Activated naive CD8-positive, alpha-beta T cell treated with anti-CD3 and anti-CD28 coated beads for 36 hours (primary cell): ENCODE measurements at places on chromosomes 12 and 14. TPM values are rescaled to one million over a fixed set of nuclear protein-coding genes. Genes with fewer than 3 reads are reported as not detected.

DNA sequence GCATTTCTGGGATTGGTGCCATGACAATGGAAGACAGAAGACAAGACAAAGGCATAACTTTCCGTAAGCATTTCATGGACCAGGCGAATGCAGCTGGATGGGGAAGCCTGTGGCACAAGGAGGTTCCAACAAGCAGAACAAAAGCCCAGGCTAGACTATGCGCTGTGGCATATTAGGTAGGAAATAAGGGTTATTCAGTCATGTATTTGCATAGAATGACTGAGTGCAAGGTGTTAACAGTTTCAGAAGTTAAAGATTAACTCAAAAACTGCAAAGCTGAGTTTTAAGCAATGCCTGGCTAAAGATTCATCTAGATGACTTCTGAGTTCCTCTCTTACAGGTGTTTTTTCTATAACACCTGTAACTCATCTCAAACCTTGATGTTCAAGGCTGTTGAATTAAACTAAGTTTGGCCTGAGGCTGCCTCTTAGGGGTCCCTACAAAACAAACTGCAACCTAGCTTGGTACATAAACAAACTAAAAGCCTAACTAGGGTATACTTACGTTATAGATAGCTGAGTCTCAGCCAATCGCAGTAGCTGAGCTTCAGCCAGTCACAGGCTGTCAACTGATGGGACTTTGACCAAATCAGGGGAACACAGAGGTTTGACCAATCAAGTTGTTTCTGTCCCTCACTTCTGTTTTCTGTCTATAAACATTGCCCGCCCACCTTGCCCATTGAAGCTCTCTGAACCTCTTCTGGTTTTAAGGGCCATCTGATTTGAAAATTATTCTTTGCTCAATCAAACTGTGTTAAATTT lies 52.2 kb upstream of the PLBD1 start:
- no peak overlapping the region for H3K27ac ChIP-seq
- DNase-seq, result no peak
- no peak overlapping the region for H3K4me3 ChIP-seq
- H3K4me1 ChIP-seq, result peaks cover 6% of the 10 kb centered on the region

DNA sequence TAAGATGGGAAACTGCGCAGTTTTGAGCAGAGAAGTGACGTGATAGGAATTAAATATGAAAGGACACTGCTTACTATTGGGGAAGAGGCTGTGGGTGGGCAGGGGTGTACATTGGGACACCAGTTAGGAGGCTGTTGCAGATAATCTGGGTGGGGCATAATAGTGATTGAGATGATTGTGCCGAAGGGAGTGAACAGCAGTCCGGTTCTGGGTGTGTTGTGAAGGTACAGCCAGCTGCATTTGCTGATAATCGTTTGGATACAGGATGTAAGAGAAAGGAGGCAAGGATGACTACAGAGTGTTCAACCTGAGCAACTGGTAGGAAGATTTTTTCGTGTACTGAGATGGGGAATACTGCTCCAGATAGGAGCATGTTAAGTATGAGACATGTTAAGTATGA lies 205.2 kb upstream of the NEDD1 start:
- H3K4me3 ChIP-seq, result no peak overlapping the region
- no peaks in the 10 kb centered on the region for H3K4me1 ChIP-seq
- H3K27ac ChIP-seq, result no peak overlapping the region
- H3K27me3 ChIP-seq, result peaks cover 15% of the 10 kb centered on the region
- H3K36me3 ChIP-seq, result no peaks in the 10 kb centered on the region
- no peak for DNase-seq

- H3K36me3 ChIP-seq, result peaks cover 13% of the 10 kb centered on the region
- H3K4me3 ChIP-seq, result no peak overlapping the region
- no peak overlapping the region for H3K27ac ChIP-seq
These were observed 143.9 kb upstream of the SSTR1 start for GRCh38 chr14:38063711-38064320.

DNA sequence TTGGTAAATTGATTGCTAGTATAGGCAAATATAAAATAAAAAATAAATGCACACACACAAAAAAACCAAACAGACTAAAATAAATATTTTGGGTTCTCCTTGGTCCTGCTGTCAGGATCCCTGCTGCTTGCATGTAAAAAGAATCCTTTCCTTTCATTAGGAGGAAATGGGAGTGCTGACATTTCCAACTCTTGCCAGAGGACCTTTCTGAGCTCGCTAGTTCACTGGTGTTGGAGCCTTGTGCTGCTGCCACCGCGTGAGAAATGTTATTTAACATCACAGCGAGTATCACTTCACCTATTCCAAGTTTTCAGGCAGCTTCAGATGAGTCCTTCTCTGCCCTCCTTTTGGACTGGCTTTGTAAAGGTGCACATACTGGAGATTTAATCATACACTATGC lies 358.9 kb downstream of the NPAS3 start:
- H3K27me3 ChIP-seq, result no peaks in the 10 kb centered on the region
- H3K27ac ChIP-seq, result no peak overlapping the region
- no peak for DNase-seq
- no peaks in the 10 kb centered on the region for H3K36me3 ChIP-seq
- no peaks in the 10 kb centered on the region for H3K4me1 ChIP-seq
- H3K4me3 ChIP-seq, result no peak overlapping the region

DNA sequence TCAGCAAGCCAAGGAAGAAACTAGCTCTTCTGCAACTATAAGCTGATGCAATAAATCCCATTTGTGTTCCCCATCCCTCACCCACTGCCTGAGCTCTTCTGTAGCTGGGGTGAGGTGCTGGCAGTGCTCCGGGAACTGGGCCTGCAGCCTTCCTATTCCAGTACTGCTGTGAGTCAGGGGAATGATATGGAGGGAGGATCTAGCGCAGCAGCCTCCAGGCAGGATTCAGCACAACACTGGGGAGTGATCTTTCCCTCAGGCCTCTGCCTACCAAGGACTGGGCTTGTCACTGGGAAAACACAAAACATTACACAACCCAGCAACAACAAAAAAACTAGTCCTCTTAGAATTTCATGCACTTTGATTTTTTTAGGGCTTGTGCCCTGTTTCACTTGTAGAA lies 58.7 kb downstream of the ST8SIA1 start:
- no peaks in the 10 kb centered on the region for H3K36me3 ChIP-seq
- H3K27ac ChIP-seq, result no peak overlapping the region
- no peaks in the 10 kb centered on the region for H3K4me1 ChIP-seq
- no peak for DNase-seq
- no peak overlapping the region for H3K4me3 ChIP-seq
- H3K27me3 ChIP-seq, result no peaks in the 10 kb centered on the region

- H3K4me1 ChIP-seq, result no peaks in the 10 kb centered on the region
- no peaks in the 10 kb centered on the region for H3K36me3 ChIP-seq
- no peak overlapping the region for H3K27ac ChIP-seq
- H3K4me3 ChIP-seq, result no peak overlapping the region
- H3K27me3 ChIP-seq, result no peaks in the 10 kb centered on the region
These were observed 37.8 kb upstream of the C12orf75 start for GRCh38 chr12:105292705-105293104.

DNA sequence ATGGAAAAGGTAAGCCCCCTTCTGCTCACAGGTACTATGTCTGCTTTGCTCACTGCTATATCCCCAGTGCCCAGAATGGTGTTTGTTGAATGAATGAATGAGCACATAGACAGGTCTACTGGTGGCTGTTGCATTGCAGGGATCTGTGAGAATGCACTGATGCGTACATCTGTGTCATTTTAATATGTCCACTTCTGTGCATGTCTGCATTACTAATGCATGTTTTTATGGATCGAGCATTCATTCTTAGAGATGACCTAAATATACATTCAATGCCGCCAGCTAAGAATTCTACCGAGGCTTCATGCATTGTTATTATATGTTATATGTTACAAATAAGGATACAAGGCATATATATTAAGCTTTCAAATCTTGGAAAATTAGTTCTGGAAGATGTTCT lies 73.8 kb downstream of the SPRING1 start:
- DNase-seq, result no peak
- no peak overlapping the region for H3K4me3 ChIP-seq
- H3K27ac ChIP-seq, result no peak overlapping the region
- H3K4me1 ChIP-seq, result no peaks in the 10 kb centered on the region
- peaks cover 6% of the 10 kb centered on the region for H3K27me3 ChIP-seq

DNA sequence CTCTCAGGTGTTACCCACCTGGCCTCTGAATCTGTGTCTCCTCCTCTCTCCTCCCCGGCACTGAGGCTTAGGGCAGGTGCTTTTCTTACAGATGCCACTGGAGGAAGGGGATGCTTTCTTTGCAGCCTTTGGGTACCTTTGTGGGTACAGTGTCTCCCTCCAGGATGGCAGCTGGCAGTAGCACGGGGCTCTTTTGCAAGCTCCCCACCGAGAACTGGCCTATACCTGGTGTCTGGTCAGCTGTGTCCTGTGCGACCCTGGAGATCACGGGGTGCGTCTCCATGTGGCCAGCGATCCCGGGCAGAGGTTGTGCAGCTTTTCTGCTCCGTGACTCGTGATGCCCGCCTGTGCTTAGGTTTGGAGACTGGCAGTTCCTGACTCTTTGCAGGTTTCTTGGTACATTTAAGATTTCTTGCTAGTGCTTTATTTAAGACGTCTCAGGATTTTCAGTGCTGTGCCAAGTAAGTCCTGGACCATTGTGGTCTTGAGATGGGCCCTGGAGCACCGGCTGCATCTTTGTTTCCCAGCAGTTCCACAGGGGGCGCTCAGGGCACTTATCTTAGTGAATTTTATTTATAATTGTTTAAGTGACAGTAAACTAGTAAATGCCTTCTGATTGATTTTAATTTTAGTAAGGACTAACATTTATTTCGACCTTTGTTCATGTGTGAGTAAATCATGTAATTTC lies 68.9 kb downstream of the DDX51 start:
- H3K27me3 ChIP-seq, result no peaks in the 10 kb centered on the region
- H3K4me1 ChIP-seq, result peaks cover under 1% of the 10 kb centered on the region
- H3K36me3 ChIP-seq, result peaks cover 11% of the 10 kb centered on the region
- H3K27ac ChIP-seq, result no peak overlapping the region

DNA sequence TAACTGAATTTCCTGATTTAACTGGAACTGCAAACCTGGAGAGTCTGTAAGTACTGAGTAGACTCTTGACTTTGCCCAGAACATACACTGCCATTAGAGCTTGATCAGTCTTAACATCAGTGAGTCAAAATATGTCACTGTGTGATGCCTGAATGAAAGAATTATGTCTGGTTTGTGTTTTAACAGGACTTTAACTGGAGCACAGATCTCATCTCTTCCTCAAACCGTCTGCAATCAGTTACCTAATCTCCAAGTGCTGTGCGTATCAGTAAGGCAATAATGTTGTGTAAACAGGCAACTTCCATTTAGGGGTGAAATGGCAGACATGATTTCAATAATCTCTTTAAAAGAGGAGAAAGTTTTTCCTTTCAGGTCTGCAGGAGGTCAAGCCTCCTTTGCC lies 97.0 kb downstream of the ZFC3H1 start:
- H3K27ac ChIP-seq, result no peak overlapping the region
- H3K36me3 ChIP-seq, result no peaks in the 10 kb centered on the region
- peaks cover 8% of the 10 kb centered on the region for H3K27me3 ChIP-seq
- no peak for DNase-seq

DNA sequence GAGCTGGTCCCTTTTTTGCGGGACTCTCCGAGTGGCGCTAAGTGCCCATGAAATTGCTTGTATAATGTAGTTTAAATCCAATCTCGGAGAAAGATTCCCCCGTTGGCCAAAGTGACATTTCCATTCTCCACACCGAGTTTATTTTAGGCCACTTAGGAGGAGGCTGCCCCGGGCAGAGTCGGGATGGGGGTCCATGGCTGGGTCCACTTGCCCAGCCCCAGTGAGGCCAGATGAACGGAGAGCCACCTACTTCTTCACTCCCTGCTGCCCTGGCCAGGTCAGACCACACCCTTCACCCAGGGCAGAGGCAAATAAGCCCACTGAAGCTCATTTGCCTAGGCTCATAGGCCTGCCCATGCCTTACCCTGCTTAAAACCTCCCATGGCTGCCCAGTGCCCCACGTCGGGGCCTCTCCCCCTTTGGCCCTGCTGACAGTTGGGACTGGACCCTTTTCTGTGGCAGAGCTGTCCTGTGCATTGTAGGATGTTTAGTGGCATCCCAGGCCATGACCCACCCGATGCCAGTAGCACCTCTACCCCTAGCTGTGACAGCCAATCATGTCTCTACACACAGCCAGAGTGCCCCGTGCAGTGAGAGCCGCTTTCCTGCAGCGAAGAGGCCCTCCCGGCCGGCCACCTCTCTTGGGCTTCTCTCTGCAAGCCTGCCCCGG lies 51.3 kb downstream of the FAM222A start:
- H3K36me3 ChIP-seq, result no peaks in the 10 kb centered on the region
- H3K4me3 ChIP-seq, result no peak overlapping the region
- peaks cover 4% of the 10 kb centered on the region for H3K4me1 ChIP-seq
- DNase-seq, result no peak
- no peaks in the 10 kb centered on the region for H3K27me3 ChIP-seq

PSME2 gene
- 541 TPM for total RNA-seq

- peak overlapping the region; percentile 93 for H3K4me3 ChIP-seq
- DNase-seq, result no peak
- H3K4me1 ChIP-seq, result peaks cover 29% of the 10 kb centered on the region
- peaks cover 14% of the 10 kb centered on the region for H3K36me3 ChIP-seq
- peak overlapping the region; percentile 97 for H3K27ac ChIP-seq
These were observed 412 bp upstream of the SNW1 start for GRCh38 chr14:77761205-77761931.

GRCh38 chr12:12007001-12007712 lies 63.6 kb upstream of the BCL2L14 start:
- peak; percentile 85 for DNase-seq
- H3K4me3 ChIP-seq, result no peak overlapping the region
- H3K36me3 ChIP-seq, result peaks cover 26% of the 10 kb centered on the region

- peak overlapping the region; percentile 88 for H3K4me3 ChIP-seq
- peaks cover 75% of the 10 kb centered on the region for H3K36me3 ChIP-seq
- H3K4me1 ChIP-seq, result peaks cover 60% of the 10 kb centered on the region
- DNase-seq, result no peak
These were observed 49.4 kb downstream of the SLC25A47 start for GRCh38 chr14:100372357-100373048.
